ENCODE measurements at places on chromosomes 4 and X. TPM values are rescaled to one million over a fixed set of nuclear protein-coding genes. Genes with fewer than 3 reads are reported as not detected.
A peak's percentile ranks its signal among the peaks of the same experiment; 100 is the strongest.

Gene AMTN
- total RNA-seq, result not detected

Gene ANK2
- total RNA-seq, result 335 TPM

GRCh38 chr4:181775298-181775697 is 467.9 kb upstream of the TENM3 start:
- no peak for DNase-seq

DNA sequence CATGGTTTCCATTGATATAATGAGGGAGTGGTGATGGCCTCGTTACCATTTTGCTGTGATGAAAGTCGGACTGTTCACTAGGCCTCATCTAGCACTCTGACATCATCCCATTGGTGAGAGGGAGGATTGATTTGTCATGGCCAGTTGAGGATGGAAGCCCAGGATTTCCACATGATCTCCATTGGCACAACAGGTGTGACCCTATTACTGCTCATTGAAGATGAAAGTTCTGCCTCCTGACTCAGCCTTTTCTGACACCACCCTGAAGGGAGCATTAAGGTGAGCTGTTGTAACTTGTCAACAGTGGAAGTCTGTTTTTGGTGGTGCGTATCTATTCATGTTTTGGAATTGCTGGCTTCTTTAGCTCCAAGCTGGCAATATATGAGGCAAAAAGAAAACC is 144.2 kb downstream of the PABPC4L start:
- no peak for DNase-seq

Gene ELOVL6
- total RNA-seq, result 5.4 TPM

DNA sequence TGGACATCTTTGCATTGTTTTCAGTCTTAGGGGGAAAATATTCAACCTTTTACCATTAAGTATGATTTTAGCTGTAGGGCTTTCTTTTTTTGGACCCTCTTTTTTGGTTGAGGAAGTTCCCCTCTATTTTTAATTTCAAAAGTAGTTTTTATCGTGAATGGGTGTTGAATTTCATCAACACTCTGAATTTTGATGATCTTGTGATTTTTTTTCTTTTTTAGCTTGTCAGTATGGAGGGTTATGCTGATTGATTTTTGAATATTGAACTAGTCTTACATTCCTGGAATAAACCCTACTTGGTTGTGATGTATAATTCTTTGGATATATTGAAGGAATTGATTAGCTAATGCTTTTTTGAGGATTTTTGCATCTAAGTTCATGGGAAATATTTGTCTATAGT is 1.7 kb downstream of the ZNF81 start:
- DNase-seq, result no peak

DNA sequence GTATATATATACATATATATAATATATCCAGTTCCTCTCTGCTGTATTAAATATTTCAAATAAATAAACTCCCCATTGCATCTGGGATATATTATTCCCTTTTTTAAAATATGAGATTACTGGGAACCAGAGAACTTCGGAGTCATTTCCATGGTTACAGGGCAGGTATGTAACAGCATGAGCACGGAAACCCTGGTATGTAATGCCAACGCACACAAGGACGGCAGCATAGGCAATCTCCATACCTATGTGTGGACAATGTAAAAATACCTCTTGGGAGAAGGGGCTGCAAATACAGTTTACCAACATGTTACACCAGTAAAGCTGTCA is 62.8 kb downstream of the NUDT10 start:
- DNase-seq, result no peak

DNA sequence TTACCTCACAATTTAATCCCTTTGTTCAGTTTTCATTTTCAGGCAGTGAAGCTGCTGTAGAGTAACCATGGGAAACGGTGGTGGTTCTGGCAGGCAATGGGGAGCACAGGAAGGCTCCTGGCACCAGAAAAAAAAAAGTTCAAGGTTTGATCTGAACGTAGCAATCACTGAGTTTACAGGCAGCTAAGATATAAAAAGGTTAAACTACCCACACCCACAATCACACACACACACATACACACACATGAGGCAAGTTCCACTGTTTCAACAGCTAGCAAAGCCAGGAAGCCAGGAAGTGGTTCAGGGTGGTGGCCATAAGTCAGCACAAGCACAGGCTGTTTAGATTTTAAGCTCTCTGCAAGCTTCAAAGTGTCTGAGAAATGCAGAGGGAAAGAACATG is at the start of gene SULT1B1:
Gene SULT1B1 (minus strand): TSS at position 166 of the 400 bp plus-strand sequence. CDS start 5,403 bp downstream, outside the sequence.
- no peak for DNase-seq

Gene RHOXF1
- not detected for total RNA-seq

GRCh38 chr4:987624-988513 is 1.0 kb downstream of the IDUA start:
- peak; percentile 55 for DNase-seq

- DNase-seq, result no peak
Measured at GRCh38 chr4:145847764-145848163, 90.9 kb downstream of the ZNF827 start.

Gene BMP3
- not detected for total RNA-seq

Gene MTMR8
- 0.58 TPM for total RNA-seq

DNA sequence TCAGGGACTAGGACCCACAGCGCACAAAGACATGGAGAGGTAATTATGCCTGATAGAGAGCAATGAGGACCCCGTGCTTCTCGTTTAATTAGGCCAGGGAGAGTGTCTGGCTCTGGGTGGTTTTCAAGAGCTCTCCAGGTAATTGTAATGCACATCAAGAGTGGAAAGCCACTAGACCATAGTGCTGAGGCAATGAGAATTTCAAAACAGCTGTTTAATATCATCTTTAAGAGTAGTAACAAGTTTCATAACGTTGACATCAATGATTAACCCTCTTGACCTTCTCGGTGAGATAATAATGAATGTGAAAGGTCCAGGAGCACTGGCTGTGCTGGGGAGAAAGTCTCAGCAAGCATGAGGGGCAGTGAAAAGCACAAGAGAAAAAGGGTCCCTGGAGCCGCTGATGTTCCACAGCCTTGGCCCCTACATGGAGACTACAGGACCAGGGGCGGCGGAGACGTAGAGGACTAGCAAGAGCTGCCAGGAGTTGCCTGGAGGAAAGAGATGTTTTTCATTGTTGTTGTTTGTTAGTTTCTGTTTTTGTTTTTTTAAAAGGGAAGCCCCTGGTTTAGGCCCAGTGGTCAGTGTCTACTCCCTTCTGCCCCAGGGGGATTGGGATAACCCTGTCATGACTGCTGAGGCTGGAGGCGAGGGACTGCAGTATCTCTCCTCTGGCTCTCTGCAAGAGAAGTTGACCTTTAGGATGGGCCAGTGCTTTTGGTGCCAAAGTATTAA is 14.8 kb upstream of the CXCR3 start:
- no peak for DNase-seq

Gene NLGN4X
- total RNA-seq, result 10.0 TPM

Gene ARMCX5
- 8.0 TPM for total RNA-seq

- no peak for DNase-seq
Measured at GRCh38 chr4:121685257-121685656, 11.5 kb downstream of the ANXA5 start.

Gene PHKA1
- total RNA-seq, result 12.0 TPM

Measured in right cardiac atrium (tissue), 5 donors.